ENCODE measurements at places on chromosomes 1 and 21.
A peak's percentile ranks its signal among the peaks of the same experiment; 100 is the strongest.

DNA sequence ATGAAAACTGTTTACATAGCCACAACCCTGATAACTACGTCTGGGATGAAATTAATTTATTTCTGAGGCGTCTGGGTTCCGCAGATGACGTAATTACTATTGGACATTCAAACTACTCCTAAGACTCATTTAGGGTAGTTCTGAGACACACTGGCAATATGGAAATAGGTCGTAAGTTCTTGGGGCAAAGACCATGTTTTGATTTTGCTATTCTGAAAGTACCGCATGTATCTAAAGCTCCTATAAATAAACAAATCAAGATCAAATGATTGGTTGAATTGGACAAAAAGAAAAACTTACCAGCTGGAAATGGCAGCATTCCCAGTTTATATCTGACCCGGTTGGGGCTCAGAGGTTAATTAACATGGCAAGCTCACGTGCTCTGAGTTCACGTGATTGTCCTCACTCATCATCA lies 74.3 kb downstream of the DHRS3 start:
- peaks cover 28% of the 10 kb centered on the region for H3K4me1 ChIP-seq
- H3K36me3 ChIP-seq: no peaks in the 10 kb centered on the region
- H3K27ac ChIP-seq: no peak overlapping the region

DNA sequence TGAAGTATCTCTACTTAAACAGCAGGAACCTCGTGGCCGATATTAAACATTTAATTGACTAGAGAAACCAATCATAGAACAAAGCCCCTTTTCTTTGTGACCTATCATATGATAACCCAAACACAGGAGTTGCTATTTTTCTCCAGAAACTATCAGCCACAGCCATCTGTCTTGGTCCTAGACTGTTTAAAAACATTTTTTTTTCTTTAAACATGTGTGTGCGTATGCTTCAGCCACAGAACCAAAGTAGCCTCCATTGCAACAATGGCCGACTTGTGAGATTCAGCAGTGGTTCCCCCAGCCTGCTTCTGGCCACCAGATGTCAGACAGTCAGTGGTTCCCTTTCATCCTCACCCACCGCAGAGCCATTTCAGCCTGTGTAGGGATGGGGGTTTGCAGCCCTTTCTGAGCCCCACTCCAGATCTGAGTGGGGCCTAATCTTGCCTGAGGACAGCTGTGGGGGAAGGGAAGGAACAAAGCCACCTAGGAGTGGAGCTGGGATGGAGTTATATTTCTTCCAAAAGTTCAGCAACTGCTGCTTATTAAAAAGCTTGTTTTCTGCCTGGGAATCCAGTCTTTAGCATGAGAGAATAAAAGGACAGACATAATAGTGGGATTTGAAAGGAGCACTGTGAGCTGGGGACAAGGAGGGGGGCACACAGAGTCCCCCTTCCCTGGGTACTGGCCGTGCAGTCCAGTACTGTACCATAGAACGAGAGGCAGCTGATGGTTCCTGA lies 11.7 kb upstream of the IGSF3 start:
- H3K27me3 ChIP-seq: no peaks in the 10 kb centered on the region
- no peaks in the 10 kb centered on the region for H3K36me3 ChIP-seq
- DNase-seq: peak; percentile 57
- H3K4me3 ChIP-seq: 0 out of 2 replicates have a peak overlapping the region, but pooled peaks have one; percentile 12

GRCh38 chr1:67753776-67754525 lies 69.0 kb downstream of the GADD45A start:
- no peak overlapping the region for H3K4me3 ChIP-seq
- H3K36me3 ChIP-seq: no peaks in the 10 kb centered on the region
- no peaks in the 10 kb centered on the region for H3K27me3 ChIP-seq

GRCh38 chr1:42214447-42214871 lies 49.9 kb upstream of the GUCA2A start:
- peaks cover 11% of the 10 kb centered on the region for H3K4me1 ChIP-seq
- no peaks in the 10 kb centered on the region for H3K27me3 ChIP-seq
- peaks cover 25% of the 10 kb centered on the region for H3K36me3 ChIP-seq
- no peak for DNase-seq

GRCh38 chr21:17768840-17769446 lies 50.2 kb downstream of the C21orf91 start:
- H3K36me3 ChIP-seq: no peaks in the 10 kb centered on the region
- DNase-seq: no peak
- no peak overlapping the region for H3K4me3 ChIP-seq
- no peaks in the 10 kb centered on the region for H3K27me3 ChIP-seq

DNA sequence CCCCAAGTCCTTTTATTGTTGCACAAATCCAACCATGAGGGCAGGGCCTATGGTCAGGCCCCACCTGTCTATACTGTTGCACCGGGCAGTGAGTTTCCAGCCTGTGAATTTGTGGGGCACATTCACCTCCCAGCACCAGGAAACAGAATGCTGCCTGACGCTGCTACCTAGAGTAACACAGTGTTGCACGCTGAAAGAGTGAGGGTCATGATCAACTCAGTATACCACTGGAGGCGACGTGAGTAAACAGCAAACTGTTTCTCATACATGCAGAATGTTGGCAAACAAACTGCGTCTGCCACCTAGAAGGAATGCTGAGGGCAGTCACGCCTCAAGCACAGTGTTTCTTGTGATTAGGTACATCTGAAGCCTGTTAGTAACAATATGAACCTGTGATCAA lies 13.4 kb upstream of the LRRC47 start:
- DNase-seq: no peak
- H3K27me3 ChIP-seq: 0 out of 2 replicates have a peak, but pooled peaks cover 4% of the 10 kb centered on the region
- peaks cover 10% of the 10 kb centered on the region for H3K4me1 ChIP-seq
- H3K27ac ChIP-seq: no peak overlapping the region
- no peak overlapping the region for H3K4me3 ChIP-seq
- H3K36me3 ChIP-seq: no peaks in the 10 kb centered on the region

DNA sequence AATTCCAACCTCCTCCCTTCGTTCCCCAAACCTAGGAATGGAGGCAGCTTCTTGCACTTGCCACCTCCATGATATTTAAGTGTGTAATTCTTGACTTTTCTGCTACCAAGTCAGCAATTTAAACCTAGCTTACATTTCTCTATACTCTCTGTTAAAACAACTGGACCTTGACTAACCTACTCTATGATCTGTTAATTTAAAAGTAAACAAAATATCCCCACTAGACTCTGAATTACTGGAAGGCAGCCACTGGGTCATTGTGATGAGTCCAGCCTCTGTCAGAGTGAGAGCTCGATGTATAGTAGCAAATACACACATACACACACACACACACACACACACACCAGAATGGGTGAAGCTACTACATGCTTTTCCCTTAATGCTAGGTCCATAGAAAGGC lies 40.0 kb upstream of the DHCR24 start:
- H3K36me3 ChIP-seq: no peaks in the 10 kb centered on the region
- H3K27ac ChIP-seq: no peak overlapping the region
- DNase-seq: no peak
- no peak overlapping the region for H3K4me3 ChIP-seq

DNA sequence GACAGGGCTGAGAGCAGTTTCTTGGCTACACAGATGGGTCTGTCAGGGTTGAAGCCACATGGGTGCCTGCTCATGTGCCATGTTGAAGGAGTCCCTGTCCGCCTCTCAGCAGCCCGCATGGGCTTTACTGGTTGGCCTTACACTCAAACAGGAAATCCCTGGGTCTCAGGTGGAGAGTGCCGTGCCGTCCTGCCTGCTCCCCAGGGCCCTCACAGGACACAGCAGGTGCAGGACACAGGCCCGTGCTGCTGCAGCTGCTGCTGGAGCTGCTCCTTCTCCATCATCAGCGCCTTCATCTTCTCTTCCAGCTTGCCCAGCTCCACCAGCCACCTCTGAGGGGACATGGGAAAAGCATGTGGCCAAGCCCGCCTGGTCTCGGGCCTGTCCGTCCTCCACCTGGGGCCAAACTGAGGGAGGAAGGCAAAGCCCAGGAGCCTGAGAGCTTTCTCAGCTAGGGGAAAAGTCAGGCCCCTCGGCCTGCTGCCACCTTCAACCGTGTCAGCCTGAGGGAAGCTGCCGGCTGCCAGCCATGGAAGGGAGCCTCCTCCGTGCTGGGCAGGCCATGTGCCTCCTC lies 5.5 kb downstream of the SLFNL1 start:
- peaks cover 65% of the 10 kb centered on the region for H3K36me3 ChIP-seq
- H3K27me3 ChIP-seq: no peaks in the 10 kb centered on the region
- no peaks in the 10 kb centered on the region for H3K4me1 ChIP-seq
- H3K27ac ChIP-seq: no peak overlapping the region
- no peak for DNase-seq
- H3K4me3 ChIP-seq: no peak overlapping the region

GRCh38 chr1:41381692-41382479 lies 20.7 kb downstream of the FOXO6 start:
- no peaks in the 10 kb centered on the region for H3K27me3 ChIP-seq
- peaks cover 30% of the 10 kb centered on the region for H3K4me1 ChIP-seq
- no peak overlapping the region for H3K4me3 ChIP-seq
- no peak overlapping the region for H3K27ac ChIP-seq
- H3K36me3 ChIP-seq: peaks cover 7% of the 10 kb centered on the region

GRCh38 chr1:63122079-63122478 lies 200.3 kb upstream of the FOXD3 start:
- no peaks in the 10 kb centered on the region for H3K36me3 ChIP-seq
- no peak overlapping the region for H3K4me3 ChIP-seq
- peaks cover 29% of the 10 kb centered on the region for H3K4me1 ChIP-seq
- no peak overlapping the region for H3K27ac ChIP-seq
- no peaks in the 10 kb centered on the region for H3K27me3 ChIP-seq
- DNase-seq: no peak

DNA sequence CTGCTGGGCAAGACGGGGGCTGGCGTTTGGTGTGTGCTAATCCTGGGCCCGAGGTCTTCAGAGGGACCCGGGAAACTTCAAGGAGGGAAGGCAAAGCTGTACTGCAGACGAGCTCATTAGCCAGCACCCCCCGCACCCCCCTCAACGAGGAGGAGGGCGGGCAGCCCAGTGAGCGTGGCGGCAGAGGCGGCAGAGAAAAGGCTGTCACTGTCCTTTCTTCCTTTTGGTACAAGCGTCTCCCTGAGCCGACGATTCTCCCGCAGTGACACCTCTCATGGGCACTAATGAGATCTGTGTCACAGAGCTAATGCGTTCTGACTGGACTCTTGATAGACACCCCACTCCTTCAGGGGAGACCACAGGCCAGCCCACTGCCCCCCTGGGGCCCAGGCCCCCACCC lies 29.5 kb downstream of the DMAP1 start:
- H3K4me3 ChIP-seq: no peak overlapping the region
- peaks cover 12% of the 10 kb centered on the region for H3K4me1 ChIP-seq
- H3K36me3 ChIP-seq: peaks cover 2% of the 10 kb centered on the region
- H3K27ac ChIP-seq: no peak overlapping the region

GRCh38 chr1:30377230-30378002 lies 346.0 kb downstream of the MATN1 start:
- peak; percentile 86 for DNase-seq
- H3K4me3 ChIP-seq: no peak overlapping the region
- H3K27me3 ChIP-seq: peaks cover 3% of the 10 kb centered on the region
- H3K36me3 ChIP-seq: no peaks in the 10 kb centered on the region
- peak overlapping the region; percentile 50 for H3K27ac ChIP-seq
- H3K4me1 ChIP-seq: peaks cover 28% of the 10 kb centered on the region

DNA sequence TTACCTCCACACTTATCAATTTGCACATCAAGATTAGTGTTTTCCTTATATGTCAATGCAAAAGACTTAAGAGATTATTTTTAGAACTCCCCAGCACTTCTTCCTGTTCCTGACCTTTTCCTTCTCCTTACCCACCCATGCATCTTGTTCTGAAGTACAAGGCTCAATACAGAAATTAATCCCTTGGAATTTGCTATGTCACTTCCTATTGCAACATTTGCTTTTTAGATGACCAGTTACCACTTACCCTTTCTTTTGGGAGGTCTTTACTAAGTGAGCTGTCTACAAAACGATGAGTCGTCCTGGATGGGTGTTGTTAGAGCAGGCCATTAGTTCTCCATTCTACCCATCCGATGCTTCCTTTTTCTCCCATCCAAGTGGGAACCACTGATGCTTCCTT lies 221.2 kb downstream of the FMN2 start:
- H3K27ac ChIP-seq: no peak overlapping the region
- H3K27me3 ChIP-seq: no peaks in the 10 kb centered on the region
- H3K36me3 ChIP-seq: no peaks in the 10 kb centered on the region
- peaks cover 12% of the 10 kb centered on the region for H3K4me1 ChIP-seq

Measured in SJCRH30 (cell line).